ENCODE measurements at places on chromosomes 5 and 9.

GRCh38 chr5:61055434-61056006 is 106.7 kb downstream of the SMIM15 start:
- no peak for DNase-seq

GRCh38 chr5:103589357-103589756 is 26.8 kb upstream of the NUDT12 start:
- DNase-seq = no peak

DNA sequence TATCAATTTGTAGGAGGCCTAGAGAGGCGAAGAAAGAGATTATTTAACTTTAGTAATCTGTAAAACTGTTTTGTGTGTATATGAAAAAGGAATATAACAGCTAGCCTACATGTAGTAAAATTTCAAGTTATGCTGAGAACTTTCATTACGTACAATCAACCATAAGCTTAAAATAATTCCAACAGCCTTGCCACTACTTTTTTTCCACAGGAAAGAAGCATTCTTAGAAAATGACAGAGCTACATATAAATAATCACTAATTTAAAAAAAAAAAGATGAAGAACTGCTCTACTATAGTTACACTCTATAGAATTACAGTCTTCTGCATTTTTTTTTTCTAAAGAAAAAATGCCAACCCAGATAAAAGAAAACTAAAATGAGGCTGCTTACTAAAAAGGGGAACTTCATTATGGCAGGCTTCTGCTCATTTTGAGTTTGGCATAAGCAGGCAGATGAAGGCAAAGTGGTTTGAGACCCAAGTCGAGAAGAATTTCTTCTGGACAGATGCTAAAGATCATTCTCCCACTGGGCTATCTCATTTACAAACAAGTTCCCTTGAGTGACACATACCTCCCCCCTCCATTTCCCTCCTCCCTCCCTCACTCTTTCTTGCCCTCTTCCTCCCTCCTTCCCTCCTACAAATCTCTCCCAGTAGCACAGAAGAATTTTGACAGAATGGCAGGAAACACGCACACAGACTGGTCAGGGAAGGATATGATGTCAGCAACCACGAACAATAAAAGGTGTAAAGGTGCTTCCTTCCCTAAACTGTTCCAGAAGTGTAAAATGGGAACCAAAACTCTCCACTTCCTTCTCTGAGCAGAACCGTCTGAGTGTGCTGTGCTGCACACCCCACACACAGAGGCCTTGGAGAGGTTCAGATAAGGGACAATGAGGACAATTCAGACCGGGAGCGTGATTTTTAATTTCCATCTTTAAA is 56.1 kb downstream of the MEF2C start:
- peak; percentile 47 for DNase-seq

- no peak for DNase-seq
Observed at GRCh38 chr5:16727755-16728325, 111.0 kb upstream of the RETREG1 start.

DNA sequence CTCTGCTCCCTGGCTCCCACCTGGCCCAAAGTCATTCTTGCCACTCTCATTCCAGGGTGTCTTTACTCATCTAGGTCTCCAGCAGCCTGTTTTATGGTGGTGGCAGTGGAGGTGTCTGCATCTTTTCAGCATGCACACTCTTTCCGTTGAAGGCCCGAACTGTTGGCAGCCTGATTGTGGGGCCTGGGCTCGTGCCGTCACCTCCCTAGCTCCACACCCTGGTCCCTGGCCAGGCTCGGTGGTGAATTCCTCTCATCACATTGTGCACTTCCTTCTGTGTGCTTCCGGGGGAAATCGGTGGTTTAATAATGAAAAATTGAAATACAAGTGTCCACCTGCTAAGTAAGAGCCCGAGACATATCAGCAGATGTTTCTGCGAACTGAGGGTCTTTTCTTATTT is 214.3 kb downstream of the TRIO start:
- DNase-seq = no peak

DNA sequence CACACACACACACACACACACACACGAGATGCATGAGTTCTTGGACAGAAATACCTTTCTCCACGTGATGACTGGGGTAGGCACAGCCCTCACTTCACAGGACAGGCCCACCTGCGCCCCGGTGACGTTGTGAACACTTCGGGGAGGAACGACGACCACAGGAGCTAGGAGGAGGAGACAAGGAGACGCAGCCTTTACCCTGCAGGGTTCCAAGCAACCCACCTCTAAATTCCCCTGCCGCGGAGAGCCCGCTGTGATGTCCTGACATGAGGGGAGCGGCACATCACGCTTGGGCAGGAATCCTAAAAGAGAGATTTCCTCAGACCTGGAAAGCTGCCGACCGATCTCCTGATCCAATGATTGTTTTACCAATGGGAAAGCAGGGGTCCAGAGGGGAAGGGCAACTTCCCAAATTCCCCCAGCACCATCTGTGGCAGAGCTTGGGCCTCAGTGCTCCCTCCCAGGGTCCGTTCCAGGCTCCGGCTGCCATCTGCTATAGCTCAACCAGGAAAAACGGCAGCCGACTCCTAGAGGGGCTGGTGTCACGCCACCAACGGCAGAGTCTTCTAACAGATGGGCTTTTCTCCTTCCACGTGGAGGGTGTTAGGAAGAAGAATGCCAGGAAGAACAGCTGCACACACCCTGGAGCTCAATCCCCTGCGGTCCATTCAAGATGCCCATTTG is 10.1 kb downstream of the IGFBPL1 start:
- no peak for DNase-seq

- DNase-seq = no peak
Observed at GRCh38 chr5:26894719-26895263, 143.6 kb downstream of the CDH9 start.

DNA sequence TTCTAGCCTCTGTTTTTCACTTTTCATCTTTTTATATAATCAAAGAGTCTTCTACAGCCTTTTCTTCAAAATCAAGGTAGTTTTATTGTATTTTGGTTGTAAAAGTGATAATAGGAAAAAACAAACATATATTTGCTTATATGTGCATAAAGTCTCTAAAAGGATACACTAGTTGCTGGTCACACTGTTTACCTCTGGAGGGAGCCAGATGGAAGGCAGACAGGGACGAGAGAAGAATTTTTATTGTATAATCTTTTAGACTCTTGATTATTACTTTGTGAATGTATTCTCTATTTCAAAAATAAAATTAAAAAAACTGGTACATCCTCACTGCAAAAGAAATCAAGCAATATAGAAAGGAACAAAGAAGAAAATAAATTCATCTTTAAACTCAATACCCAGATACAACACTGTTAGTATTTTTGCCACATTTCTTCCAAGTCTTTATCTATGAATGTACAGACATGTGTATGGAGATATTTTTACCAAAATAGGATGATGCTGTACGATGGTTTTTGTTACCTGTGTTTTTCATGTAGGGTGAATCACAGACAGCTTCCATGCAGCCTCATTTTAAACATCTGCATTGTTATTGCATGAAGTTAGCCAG is 6.1 kb upstream of the RNF183 start:
- peak; percentile 8 for DNase-seq

DNA sequence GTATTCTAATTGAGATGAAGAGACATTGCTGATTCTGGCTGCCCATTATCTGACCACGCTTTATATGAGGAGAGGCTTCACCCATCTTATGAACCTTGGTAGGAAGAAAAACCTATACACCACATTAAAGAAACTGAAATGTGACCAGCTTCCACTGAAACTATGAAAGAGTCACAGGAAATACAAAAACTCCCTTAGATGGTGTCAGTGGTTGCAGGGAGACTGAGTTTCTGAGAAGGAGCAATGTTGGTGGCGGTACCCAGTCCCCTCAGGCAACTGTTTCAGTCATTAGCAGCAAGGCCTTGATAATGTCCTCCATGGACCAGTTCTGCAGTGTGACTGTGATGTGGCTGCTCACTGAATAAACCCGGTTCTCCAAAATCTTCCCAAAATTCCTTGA is 110.5 kb upstream of the FTMT start:
- DNase-seq = no peak
